ENCODE measurements at places on chromosomes 7 and 10. TPM values are rescaled to one million over a fixed set of nuclear protein-coding genes. Genes with fewer than 3 reads are reported as not detected.

Gene ICA1
- total RNA-seq: 26.4 TPM

Gene PIK3AP1
- 68.2 TPM for total RNA-seq

Gene PRKG1
- total RNA-seq: 28.3 TPM

Gene FAM24B
- 4.9 TPM for total RNA-seq

Gene IFIT1B
- not detected for total RNA-seq
